ENCODE measurements at places on chromosomes 5 and 9.

DNA sequence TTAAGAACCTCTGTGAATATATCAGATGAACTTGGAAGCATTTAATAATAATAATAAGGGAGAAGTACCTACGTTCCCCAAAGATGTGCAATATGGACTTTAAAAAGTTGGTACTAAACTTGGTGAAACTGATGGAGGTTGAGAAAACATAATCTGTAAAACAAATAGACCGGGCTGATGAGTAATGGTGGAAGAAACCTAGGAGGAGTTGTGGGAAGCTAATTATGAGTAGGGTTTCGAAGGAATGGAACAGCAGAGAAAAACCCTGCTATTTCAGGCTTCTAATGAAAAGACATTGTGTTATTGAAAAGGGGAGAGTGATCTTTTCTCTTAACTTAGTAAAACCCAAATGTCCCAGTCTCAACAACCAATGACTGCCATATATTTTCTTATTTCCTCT is 229.3 kb downstream of the PCSK1 start:
- no peak for DNase-seq

DNA sequence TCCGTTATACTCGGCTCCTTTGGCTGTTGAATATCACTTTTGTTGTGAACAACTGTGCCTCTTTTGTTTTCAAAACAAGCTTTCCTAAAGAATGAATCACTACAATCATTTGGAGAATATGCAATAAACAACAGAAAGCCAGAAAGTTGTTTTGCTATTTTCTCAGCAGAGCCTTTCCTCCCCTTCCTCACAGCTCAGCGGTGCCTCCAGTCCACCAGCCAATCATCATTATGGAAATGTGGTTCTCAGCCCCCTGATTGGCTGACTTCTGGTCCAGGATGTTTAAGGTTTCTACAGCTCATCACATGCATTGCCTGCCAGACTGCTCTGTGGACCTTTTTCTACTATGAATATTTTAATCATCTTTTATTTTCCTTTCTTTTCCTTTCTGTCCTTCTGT is 9.1 kb upstream of the ZNF608 start:
- peak; percentile 41 for DNase-seq

DNA sequence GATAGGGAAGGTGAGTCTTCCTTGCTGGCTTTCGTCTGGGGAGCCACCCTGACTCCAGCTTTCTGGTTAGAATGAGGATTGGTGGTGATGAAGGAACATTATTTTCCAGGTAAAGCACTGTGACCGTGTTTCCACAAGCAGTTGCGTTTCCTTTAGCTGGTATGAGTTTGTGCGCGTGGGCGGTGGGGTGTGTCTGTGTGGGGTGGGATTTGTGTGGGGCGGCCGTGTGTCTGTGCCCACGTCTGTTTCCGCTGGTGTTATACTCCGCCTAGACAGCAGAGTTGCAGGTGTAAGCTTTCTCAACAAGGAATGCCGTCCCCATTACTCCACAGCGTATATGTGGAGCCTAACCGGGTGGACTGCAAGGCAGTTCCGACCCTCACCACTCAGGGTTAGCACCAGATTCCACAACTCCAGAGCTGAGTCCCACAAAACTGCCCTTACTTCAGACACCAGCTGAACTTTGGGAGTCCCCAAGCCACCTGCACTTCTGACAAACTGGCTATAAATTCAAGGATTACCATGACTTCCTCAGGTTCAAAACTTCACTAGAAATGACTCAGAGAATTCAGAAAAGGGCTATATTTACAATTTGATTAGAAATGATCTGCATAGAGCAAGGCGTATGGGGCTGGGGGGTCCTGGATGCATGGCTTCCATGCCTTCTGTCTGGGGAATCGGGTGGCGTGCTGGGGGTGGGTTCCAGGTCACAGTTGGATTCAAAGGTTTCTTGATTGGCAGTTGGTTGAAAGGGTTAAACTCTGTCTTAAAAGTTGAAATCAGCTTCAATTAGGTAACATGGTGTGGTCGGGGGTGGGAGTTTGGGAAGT is 29.8 kb downstream of the PROP1 start:
- DNase-seq, result no peak

- no peak for DNase-seq
These were observed 77.8 kb downstream of the PLK2 start for GRCh38 chr5:58382131-58382534.

DNA sequence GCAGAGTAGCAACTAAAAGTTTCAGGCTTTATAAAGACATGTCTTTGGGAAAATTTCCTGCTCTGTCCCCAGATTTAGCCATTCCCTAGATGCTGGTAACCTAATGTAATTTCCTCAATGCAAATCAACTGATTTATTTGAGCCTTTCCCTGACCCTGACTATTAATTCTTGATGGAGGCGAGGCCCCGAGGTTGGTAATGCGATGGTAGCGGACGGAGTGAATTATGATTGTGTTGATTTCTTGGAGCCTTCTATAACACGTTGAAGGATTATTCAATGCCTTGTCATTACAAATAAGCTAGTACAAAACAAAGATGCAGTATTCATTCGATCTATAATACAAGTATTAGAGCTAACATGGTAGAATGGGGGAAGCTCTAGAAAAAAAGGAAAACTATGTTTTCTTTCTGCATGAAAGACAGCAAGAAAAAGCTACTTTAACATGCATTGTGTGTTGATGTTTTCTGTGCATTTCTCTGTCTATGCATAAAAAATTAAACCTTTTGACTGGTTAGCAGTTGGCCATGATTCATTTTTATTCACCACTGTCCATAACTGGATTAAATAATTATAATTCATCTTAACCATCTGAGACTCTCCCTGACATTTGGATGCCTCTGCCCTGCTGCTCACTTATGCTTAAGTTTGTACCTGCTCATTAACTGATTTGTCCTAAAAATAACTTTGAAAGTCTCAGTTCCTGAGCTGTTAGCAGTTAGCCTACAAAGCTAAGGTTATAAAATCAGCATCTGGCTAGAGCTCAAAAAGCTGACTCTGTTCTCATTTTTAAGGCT is 490.2 kb upstream of the NUDT12 start:
- DNase-seq, result no peak

DNA sequence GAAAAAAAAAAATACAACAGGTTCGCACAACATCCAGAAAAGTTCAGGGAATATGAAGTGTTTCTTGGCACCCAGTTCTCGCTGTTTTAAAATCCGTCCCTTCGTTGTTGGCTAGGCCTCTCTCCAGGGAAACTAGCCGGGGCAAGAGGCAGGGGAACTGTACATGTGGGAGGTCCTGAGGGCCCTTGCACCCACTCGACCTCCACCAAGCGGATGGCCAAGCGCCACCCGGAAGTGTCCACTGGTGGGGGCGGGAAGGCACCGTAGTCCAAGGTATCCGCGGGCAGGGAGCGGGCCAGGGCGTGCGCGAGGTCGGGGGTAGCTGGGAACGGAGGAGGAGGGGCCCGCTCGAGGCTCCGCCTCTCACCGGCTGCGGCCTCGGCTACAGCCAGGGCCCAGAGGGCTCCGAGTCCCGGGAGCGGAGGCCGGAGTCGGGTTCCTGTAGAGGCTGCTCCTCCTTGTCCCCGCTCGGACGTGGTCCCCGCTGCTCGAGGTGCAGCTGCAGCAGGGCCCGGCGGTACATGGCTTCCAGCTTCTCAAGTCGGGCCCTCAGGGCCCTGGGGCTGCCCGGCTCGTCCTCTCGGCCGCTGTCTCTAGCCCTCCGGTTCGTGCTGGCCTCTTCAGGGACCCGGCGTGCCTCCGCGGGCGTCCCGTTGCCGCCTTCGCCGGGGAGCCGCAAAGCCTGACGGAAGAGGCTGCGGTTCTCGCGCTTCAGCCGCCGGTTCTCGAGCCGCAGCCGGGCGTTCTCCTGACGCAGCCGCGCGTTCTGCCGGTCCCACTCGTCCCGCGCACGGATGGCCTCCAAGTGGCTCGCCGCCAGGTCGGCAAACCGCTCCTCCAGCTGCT is 720 bp downstream of the TUSC1 start:
- peak; percentile 53 for DNase-seq

- DNase-seq, result no peak
These were observed 61.0 kb downstream of the ST8SIA4 start for GRCh38 chr5:100842080-100842479.

- DNase-seq, result peak; percentile 36
These were observed 128.9 kb upstream of the PTPN3 start for GRCh38 chr9:109627042-109627441.

- no peak for DNase-seq
These were observed 23.6 kb downstream of the CTSL start for GRCh38 chr9:87749335-87750035.

DNA sequence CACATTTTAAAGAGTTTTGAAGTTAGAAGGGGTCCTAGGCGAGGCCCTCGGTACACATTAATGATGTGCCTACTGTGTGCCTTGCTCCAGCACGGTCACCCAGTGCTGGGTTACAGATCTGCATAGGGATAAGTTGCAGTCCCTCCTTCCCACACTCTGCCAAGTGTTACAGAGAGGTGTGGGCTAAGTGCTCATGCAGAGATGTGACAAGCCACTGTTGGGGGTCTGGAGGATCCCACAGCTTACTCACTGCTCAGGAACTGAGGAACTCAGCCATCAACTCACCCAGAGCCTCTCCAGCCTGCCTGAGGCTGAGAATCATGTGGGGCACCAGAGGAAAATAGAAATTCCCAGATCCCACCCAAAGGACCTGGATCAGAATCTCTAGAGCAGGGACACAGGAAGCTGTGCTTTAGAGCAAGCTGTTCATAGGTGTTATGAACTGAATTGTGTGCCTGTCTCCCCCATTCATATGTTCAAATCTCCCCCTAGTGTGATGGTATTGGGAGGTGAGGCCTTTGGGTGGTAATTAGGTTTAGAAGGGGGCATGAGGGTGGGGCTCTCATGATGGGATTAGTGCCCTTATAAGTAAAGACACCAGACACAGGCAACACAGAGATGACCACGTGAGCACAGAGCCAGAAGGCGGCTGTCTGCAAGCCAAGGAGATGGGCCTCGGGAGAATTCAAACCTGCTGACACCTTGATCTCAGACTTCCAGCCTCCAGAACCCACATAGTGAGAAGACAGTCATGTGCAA is 164.1 kb downstream of the HSD17B3 start:
- DNase-seq, result no peak

GRCh38 chr5:67941614-67942401 is 273.7 kb upstream of the PIK3R1 start:
- DNase-seq, result no peak

GRCh38 chr9:8616414-8616813 is 816.8 kb upstream of the DMAC1 start:
- DNase-seq, result no peak

- DNase-seq, result no peak
These were observed 101.0 kb upstream of the PIK3R1 start for GRCh38 chr5:68114378-68115040.

DNA sequence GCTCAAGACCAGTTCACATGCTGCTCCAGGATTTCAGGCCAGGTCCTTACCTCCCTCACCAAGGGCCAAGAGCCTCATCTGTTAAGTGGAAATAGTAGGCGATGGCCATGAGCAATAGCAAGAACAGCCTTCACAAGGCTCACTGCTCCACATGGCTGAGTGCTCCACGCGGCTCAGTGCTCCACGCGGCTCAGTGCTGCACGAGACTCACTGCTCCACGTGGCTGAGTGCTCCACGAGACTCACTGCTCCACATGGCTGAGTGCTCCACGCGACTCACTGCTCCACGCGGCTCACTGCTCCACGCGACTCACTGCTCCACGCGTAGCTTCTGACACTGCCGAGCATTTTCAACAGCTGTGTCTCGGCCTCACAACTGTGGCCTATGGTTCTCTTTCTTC is 36.4 kb upstream of the ADAMTS2 start:
- no peak for DNase-seq

DNA sequence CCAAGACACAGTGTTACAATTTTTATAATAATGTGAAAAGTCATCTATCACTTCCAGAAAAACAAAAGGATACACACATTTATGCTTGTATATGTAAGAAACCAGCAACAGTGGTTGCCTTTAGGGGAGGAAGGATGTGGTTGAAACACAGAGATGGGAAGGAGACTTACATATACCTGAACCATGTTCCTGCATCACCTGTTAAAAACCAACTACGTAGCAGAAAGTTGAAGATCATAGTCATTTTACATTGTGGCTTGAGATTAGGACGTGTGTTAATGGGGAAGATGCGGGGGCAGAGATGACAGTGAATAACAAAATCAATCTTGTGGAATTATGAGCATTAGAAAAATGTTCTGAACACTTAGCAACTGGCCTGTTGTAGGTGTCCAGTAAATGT is 307.3 kb downstream of the MLLT3 start:
- DNase-seq, result no peak

GRCh38 chr5:1161833-1162229 is 39.6 kb upstream of the SLC6A19 start:
- peak; percentile 82 for DNase-seq

DNA sequence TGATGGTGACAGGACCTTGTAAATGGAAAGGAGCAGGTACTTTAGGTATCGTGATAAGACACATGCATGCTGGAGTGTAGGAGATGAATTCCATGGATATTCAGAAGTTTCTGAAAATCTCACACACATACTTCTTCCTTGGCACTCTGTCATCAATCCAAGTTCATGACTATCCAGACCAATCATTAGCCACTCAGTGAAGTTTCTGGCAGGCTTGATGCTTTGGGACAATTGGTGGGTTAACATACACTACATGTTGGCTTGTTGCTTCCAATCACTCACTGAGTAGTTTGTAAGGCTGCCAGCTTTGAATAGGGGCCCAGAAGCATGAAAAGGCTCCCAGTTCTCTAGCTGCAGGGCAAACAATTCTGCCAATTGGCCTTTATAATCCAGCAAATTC is 147.6 kb downstream of the CEMIP2 start:
- no peak for DNase-seq

GRCh38 chr9:33297432-33297831 is 7.1 kb downstream of the NFX1 start:
- DNase-seq, result no peak

GRCh38 chr9:114513055-114513958 is 8.0 kb upstream of the WHRN start:
- no peak for DNase-seq

GRCh38 chr5:57211039-57211438 is 37.2 kb downstream of the GPBP1 start:
- DNase-seq, result no peak

Data from dorsolateral prefrontal cortex (tissue), 122 donors.